Activated CD8-positive, alpha-beta memory T cell treated with anti-CD3 and anti-CD28 coated beads for 4 hours (primary cell): ENCODE measurements at places on chromosomes 6 and 20.

DNA sequence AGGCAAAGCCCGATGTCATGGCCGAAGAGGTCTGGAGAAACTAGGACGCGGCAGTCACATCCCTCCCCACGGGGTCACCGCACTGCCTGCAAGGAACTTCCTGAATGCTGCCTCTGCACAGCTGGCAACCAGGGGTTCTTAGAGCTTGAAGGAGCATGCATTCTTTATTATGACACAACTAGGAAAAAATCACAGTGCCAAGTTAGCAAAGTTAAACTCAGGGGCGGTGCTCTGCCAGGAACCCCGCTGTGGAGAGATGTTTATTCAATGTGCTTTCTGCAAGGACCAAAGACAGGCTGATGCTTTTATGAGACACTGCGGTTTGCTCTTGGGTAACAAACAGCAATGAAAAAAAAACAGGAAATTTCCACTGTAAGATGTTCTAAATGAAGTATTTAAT lies 287.3 kb upstream of the FOXQ1 start:
- DNase-seq = no peak

DNA sequence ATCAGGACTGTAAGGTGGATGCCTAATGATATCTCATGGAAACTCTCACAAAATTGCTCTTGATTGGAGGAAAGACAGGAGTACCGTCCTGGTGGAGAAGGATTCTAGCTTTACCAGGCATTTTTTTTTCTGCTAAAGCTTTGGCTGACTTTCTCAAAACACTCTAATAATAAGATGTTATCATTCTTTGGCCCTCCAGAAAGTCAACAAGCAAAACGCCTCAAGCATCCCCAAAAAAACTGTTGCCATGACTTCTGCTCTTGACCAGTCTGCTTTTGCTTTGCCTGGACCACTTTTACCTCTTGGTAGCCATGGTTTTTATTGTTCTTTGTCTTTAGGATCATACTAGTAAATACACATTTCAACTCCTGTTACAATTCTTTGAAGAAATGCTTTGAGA lies 55.5 kb upstream of the RUNX2 start:
- DNase-seq = no peak

DNA sequence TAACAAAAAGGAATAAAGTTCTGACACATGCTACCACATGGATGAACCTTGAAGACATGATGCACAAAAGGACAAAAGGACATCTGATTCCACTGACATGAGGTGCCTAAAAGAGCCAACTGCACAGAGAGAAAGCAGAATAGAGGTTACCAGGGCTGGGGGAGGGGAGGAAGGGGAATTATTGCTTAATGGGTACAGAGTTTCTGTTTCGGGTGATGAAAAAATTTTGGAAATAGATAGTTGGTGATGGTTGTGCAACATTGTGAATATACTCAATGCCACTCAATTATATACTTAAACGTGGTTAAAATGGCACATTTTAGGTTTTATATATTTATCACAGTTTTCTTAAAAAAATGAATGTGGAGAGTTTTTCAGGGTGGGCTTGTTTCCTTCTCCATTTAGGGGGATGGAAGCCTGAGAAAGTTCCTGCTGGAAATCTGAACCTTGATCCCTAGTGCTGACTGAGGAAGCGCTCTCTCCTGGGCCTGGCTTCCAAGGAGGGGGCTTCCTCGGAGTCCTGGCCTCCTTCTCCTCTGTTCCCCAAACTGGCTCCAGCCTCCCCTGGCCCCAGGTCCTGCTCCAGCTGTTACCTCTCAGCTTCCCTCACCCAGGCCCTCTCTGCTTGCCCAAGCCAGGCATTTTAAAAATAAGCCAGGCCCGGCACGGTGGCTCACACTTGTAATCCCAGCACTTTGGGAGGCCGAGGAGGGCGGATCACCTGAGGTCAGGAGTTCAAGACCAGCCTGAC lies 79.2 kb downstream of the NOL4L start:
- no peak for DNase-seq

GRCh38 chr6:143745166-143746133 lies 67.7 kb downstream of the PHACTR2 start:
- DNase-seq = no peak

- DNase-seq = no peak
These were observed 241.2 kb downstream of the TTLL2 start for GRCh38 chr6:167565884-167566599.

DNA sequence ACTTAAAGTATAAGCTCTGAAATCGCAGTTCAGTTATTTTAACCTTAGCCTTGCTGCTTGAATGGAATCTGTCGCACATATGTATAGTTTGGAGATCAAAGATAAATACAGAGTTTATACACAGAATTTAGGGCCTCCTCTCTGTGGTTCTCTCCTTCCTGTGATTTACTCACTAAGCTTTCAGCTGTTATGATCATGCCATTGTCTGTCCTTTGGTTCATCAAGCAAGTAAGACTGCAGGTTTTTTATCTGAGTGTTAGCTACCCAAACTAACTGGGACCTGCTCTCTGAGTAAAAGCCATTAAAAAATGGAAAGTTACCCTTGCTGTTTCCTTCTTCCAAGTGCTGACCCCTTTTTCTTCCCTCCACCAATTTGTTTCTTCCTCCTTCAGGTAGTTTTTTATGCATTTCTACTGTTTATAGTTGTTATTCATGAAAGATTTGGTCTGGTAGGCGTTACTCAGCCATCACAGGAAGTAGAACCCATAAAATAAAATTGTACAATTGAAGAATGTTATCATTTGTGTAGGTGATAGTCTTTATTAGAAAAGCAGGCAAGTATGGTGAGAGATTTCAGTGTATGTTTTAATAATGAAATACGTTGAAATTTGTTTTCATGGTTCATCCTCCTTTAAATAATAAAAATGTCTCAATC lies 33.7 kb upstream of the SUMO4 start:
- no peak for DNase-seq

DNA sequence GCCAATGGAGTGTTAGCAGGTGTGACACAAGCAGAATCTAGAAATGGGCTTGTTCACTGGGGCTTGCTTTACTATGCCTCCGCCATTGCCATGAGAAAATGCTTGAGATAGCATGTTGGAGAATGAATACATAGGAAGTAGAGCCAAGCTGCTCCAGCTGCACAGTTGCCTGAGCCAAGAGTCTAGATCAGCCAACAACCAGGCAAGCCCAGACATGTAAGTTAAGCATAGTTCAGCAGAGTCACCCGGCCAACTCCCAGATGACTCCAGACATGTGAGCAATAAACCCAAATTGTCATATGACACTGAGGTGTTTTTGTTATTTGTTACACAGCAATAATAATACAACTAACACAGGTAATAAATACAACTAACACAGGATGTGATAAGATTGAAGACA lies 167.9 kb downstream of the HAO1 start:
- DNase-seq = no peak
